CD4-positive, alpha-beta T cell treated with Interferon gamma for 1 hour (primary cell): ENCODE measurements at places on chromosomes 3 and 15.
A peak's percentile ranks its signal among the peaks of the same experiment; 100 is the strongest.

DNA sequence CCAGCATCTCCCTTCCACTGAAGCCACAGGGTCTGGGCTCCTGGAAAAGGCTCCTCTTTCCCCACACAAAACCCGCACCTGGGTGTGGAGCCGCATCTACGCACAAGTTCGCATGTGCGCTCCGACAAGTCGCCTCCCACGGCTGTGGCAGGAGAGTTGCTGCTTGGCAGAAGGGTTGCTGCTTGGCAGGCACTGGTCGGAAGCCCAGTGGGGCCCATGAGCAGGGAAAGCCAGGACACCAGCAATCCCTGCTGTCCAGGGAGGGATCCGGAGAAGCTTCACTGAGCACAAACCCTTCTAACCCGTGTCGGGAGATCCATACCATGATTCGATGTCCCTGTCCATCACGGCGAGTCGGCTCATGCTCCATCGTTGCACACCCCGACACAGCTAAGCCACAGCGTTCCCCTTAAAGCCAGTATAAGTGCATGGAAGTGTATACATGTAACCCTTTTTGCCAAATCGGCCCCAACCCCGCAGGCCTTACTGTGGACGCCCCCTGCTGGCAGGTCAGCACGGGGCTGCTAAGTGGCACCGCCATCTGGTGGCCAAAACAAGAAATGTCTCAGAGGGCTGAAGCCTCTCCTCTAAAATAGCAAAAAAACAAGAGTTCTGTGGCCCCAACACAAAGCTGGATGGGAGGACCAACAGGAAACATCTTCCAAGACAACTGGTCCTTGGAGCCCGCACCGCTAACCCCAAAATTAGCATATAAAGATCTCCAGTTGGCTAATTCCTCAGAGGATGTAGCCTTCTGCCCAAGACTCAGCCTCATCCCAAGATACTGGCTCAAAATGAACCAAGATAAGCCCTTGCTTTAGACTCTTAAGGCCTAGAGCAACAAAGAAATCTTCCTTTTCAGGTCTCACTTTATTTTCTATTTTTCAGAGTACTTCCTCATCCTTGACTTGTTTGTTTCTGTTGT is 8.3 kb downstream of the ANKRD63 start:
- peak; percentile 81 for DNase-seq

GRCh38 chr3:65785065-65785645 is 253.6 kb downstream of the MAGI1 start:
- DNase-seq: no peak

GRCh38 chr3:137845194-137845593 is 81.1 kb downstream of the SOX14 start:
- no peak for DNase-seq

- no peak for DNase-seq
Observed at GRCh38 chr3:56839784-56840715, 38.3 kb upstream of the ARHGEF3 start.

DNA sequence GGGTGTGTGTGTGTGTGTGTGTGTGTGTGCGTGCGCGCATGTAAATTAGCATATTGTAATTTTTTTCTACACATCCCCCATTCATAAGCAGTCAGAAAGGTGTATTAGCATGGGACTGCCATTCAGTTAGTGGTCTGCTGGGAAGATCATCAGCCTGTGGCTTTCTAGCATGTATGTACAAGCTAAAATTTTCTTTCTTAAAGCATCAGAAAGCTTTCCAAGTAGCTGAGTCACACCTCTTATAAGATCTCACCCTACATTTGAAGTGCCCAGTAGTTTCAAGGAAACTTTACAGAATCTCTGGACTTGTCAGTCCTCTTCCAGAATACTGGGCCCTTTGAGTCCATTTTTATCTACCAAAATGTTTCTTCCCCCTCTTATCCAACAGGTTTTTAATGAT is 411.4 kb upstream of the TPRG1 start:
- no peak for DNase-seq

GRCh38 chr15:49494842-49495241 is 71.8 kb downstream of the FGF7 start:
- DNase-seq: no peak
